Substantia nigra (tissue), 51 donors: ENCODE measurements at places on chromosomes 3 and 15.

DNA sequence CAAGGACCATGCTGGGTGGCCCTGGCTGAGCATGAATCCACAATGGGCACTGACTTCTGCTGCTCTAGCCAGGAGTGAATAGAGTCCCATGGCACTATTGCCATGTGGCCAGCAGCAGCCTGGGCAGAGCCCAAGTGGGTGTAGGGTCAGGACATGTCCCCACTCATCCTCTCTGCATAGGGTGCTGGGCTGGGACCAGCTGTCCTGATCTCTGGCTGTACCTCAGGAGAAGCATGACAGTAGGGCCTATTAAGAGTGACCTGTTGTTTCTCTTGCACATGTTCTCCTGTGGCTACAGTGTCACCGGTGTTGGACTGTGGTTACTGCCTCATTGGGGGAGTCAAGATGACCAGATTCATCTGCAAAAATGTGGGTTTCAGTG, 46.9 kb downstream of the DLEC1 start:
- no peak for DNase-seq

DNA sequence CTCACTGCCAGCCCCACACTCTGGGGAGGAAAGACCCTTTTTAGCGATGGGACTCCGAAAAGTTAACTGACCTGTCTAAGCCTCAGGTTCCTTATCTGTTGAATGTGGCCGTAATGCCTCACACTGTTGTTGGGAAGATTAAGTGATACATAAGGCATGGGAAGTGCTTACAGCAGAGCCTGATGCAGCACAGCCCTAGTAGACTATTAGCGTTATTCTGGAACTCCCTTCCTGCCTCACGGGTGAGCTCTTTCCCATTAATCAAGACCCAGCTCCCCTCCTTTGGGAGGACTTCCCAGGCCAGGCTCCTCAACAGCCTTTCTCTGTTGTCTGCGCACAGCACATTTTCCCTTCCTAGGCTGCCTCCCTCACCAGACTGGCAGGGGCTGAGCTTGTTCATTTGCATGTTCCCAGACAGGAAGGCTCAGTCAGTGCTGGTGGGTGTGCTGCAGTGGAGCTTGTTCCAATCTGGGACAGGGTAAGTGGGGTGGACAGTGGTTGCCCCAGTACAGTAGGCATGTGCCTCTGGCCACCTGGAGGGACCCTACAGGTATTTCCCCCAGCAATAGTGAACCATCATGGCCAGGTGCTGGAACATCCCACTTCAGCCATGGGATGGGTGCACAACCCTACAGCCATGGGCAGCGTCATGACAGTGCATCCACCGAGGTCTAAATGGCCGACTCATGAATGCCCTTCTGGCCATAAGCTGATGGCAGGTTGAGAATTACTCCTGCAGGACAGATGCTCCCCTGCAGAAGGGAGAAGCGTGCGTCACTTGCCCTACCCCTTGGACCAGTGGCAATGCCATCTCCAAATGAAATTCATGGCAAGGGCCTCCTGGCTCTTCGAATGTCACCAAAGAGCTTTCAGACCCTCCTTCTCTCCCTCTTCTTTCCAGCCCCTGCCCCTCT, 5.8 kb upstream of the PSTPIP1 start:
- no peak for DNase-seq

DNA sequence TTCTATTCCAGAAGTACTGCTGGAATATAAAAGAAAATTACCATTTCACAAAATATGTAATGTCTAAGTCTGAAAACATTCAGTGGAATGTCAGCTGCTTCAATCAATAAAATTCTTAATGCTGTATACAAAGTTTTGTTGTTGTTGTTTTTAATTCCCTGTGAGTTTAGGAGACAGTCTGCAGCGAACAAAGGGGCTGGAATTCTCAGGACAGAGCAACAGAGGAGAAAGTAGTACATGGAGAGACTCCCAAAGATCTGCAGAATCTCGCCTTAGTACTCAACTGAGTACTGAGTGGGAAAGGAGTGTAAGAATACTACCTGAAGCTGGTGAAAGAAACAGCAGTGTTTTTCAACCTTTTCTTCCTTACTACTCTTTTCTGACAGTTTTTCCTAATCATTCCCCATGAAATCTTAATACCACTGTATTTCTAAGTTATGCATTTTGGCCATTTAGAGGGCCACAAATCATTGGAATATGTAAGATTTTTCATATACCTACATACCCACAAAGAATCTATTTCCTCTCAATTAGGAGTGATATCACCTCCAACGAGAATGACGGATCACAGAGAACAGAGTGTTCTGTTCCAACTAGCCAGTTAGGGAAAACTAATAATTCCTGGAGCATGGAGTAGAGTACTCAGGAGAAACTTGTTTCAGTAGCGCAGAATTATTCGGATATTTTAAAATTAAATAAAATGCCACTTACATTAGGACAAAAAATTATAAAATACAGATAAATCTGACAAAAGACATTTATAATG, 16.0 kb downstream of the ANKRD28 start:
- no peak for DNase-seq

GRCh38 chr3:57900786-57901185, 107.4 kb upstream of the FLNB start:
- DNase-seq, result no peak

- DNase-seq, result no peak
Measured at GRCh38 chr15:72271895-72272212, 500 bp downstream of the PARP6 start.

DNA sequence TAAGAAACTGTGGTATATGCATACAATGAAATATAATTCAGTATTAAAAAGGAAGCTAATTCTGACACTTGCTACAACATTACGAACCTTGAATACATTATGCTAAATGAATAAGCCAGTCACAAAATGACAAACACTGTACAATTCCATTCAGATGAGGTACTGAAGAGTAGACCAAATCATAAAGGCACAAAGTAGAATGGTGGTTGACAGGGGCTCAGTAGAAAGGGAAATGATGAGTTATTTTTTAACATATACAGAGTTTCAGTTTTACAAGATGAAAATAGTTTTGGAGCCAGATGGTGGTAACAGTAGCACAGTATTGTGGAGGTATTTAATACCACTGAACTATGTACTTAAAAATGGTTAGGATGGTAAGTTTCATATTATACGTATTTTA, 254.6 kb upstream of the RBMS3 start:
- no peak for DNase-seq

DNA sequence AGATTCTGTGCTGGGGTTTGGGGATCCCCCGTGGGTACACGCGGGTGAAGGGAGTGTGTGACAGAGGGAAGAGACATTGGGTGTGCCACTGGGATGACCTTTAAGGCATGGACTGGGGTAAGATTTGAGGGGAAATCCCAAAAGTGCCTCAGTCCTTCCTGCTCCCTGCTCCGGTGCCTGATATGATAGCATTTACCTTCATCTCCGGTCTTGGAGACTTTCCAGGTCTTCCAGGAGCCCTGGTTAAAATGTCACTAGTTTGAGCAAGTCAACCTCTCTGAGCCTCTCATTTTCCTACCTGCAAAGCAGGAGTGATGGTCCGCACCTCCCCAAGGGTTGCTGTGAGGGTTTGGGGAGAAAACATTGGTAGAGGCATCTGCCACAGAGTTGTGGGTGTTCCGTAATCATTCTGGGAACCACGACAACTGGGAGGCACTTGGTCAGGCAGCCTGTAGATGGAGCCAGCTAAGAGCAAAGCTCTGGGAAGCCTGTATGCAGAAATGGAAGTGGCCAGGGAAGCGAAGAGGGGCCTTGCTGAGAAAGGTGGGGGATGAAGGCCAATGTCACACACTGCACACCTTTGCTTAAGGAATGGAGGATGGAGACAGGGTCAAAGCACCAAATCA, 33.9 kb upstream of the KIF23 start:
- no peak for DNase-seq

DNA sequence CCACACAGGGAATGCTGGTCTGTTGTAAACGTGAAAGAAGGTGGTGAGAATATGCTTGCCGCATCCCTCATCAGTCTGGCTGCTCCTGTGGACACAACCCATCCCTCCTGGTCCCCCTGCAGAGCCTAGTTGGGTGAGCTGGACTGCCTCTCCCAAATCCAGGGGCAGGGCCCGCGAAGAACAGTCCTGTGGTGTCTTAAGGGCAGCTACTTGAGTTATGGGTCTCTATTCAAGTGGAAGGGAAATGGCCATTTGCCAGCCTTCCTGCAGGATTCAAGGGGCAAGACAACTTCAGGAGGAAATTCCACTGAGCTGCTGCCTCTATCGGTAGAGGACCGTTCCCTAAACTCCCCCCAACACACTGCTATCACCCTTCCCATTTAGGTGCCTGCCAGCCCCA, 98.9 kb downstream of the IQSEC1 start:
- DNase-seq, result no peak

GRCh38 chr3:46935989-46936558, 40.5 kb downstream of the CCDC12 start:
- DNase-seq, result no peak

DNA sequence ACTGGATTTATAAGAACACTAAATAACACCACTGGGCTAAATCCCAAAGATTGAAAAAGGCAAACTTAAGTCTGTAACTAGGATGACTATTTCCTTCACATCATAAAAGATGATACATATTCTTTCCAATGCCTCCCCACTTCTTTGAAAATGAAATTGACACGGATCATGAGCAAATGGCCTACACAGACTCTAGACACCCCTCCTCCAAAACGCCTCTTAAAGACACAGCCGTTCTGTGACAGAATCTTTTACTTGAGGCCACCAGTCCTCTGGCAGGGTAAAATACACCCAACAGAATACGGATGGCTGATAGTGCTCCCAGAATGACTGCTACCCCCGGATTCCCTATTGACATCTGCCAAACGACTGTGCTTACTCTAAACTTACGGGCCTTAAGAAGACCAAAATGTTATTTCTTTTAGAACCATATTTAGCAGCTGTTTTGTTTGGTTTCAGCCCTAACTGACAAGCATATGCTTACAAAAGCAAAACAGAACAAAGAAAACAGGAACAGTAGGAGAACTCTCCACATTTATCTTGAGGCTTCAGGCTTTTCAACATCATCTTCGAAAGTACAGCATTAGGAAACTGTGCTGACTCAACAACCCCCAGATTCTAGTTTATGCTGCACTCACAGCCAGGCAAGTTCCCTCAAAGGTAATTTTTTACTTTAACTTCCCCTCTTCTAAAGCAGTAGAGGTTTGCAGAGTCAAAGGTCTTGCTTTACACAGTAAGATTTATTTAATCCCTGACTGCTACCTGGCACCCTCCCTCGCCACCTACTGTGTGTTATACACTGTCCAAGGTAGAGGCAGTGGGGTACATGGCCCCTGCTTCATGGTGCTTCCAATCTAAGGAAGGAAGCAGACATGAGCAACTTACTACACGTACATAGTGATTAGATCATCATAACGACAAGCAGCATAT, 84.3 kb downstream of the TNIK start:
- no peak for DNase-seq

DNA sequence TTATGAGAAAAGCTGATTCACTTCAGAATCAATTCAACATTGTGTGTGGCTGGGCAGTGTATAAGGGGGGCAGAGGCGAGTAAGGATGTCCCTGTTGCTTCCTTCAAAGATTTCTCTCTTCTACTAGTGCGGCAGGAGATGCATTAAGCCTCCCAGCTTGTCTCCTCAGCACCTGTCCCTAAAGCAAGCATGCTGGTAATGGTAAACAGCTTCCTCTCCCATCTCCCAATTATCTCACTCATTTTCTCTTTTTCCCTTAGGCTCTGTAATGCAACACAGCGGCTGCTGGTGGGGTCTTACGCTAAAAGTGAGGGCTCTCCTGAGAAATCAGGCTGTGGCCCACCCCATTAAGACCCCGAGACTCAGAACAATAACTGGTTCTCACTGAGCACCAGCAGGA, 306.4 kb upstream of the ROPN1 start:
- DNase-seq, result no peak

- DNase-seq, result no peak
Measured at GRCh38 chr15:57108296-57108695, 189.9 kb downstream of the TCF12 start.

- DNase-seq, result no peak
Measured at GRCh38 chr15:65790694-65791334, 1.3 kb downstream of the DENND4A start.

DNA sequence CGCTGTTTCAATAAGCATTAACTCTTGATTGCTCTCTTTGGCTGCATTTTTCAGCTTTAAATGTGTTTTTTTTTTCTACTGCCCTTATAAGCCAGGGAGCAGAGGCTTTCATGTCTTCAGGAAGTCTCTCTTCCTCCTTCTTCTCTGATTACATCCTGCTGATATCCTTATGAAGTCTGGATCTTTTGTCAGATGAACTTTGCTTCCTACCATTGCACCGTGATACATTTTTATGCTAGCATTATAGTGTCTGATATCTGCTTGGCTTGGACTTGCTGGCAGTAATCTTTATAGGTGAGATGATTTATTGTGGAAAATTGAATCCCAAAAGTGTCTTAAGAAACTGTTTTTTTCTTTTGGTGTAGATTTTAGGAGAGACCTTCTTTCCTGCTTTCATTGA, 160.4 kb upstream of the CFAP20DC start:
- DNase-seq, result no peak

GRCh38 chr3:73206030-73206429, 144.6 kb downstream of the EBLN2 start:
- no peak for DNase-seq

DNA sequence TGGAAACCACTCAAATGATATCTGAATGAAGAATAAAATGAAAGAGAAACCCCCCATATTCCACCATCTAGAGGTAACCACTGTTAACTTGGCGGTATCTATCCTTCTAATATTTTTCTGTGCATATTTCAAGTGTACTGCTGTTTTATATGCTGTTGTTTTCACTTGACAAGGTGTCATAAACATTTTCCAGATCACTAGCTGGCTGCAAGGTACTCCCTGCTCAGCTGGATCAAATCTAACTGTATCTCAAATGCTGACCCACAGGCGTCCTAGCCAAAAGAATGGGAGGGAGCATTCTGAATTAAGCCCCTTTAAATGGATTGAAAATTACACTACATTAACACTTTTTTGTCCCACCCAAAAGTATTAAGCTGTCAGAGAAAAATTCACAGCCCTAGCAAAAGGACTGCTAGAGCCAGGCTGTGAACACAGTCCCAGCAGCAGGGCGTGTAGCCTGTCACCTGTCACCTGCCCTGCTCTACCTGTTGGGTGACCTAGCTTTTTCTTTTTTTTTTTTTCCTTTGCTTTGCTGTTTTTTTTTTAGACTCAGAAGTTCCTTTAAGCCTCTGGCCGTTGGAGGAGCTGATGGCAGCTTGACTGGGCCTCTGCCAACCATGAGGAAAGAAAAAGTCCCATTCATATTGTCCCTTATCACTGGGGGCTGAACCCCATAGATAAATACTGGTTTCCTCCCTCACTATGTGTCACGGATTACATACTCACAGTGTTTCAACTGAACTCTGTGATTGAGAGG, 93.7 kb upstream of the TSC22D2 start:
- DNase-seq, result no peak

GRCh38 chr3:40243056-40243455, 66.5 kb upstream of the EIF1B start:
- no peak for DNase-seq

DNA sequence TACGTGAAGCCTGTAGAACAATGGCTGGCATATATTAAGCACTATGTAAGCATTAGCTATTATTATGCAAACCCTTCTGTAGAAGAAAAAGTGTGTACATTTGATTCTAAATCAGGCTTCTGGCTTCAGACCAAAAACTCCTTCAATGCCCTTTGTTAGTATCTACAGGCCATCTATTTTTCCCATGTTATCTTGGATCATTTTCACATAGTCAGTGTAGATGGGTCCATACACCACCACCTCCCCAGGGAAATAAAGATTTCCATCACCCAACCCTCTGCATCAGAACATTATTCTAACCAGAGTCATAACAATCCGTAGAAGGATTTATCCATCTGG, 8.0 kb upstream of the KLHL6 start:
- no peak for DNase-seq
